ENCODE measurements at places on chromosomes 6 and 20.

DNA sequence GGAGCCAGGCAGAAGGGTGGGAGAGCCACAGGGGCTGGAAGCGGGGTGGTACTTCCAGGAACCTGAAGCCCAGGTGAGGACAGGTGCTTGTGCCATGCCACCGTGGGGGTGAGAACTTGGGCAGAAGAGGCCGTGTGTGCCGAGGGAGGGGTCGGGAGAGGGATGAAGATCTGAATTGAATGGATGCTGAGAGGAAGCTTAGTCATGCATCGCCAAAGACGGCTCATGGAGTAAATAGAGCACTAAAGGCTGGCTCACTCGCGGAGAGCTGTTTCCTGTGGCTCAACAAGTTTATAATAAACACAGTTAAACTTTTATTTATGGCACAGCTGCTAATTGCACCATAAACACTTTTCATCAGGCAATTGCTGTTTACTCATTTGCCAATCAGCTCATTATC is 21.7 kb upstream of the MYT1 start:
- DNase-seq: no peak

DNA sequence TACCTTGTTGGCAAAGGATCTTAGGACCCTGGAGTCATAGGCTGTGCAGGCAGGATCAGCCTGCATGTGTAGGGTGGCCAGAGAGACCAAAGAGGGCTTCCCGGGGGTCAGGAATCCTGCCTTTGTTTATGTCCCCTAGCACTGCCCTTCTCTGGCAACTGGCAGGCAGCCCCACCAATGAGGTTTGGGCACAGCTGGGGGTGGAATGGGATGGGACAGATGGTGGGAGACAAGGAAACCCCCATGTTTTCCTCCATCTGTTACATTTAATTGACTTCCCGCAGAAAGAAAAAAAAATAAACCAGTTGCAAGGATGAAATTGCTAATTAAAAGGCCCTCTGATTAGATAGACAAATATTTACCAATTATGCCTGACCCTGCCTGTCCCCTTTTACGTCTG is 27.6 kb downstream of the CD40 start:
- DNase-seq: no peak

GRCh38 chr20:36812594-36813463 is 39.3 kb upstream of the DSN1 start:
- no peak for DNase-seq

DNA sequence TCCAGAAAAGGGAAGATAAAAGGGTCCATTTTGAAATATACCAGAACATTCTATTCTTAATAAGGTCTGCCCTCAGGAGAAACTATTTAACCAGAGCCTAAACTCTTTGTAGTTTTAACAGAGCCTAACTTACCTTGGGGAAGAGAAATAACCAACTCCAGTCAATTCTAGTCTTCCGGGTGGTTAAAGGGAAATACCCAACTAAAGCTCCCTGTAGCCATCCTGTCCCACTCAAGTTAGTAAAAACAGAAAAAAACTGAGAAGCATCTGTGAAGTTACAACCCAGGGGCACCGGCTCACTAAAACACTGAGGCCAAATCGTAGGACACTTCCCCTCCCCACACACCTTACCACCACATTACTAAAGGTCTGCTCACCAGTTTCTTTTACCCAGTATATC is 23.7 kb downstream of the CEP85L start:
- no peak for DNase-seq

DNA sequence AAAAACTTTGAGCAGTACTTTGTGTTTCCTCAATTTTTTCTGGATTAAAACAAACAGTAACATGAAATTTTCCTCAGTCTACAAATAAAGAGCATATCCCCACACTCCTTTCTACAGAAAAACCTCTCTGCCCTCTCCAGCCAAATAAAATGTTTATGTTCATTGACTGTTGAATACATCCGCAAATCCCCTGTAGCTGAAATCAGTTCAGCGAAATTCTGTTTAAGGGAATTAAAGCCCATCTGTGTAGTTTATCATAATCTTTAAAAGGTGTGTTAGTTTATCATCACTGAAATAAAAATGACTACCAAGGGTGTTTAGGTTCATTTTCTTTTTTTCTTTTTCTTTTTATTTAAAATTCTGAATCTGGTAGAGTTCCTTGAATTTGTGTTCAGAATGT is 157.8 kb upstream of the RUNX2 start:
- DNase-seq: no peak

DNA sequence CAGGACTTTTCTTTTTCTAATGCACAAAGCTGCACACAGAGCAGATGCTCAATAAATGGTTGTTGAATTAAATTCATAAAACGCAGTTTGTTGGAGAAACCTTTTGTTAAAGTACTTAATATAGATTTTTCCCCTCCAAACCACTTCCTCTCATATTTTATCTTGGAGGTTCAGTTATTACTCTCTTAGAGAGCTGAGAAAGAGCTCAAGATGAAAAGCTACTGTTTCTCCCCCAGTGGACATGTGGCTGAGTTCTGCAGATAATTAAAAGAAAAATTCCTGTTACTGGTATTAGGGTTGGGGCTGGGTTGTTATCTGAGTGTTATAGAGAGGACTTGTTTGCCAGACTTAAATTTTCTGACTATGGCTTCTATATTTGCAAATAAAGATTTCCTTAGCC is 294.0 kb downstream of the TBC1D7 start:
- no peak for DNase-seq

GRCh38 chr6:15511248-15512125 is 151.3 kb downstream of the DTNBP1 start:
- DNase-seq: no peak

DNA sequence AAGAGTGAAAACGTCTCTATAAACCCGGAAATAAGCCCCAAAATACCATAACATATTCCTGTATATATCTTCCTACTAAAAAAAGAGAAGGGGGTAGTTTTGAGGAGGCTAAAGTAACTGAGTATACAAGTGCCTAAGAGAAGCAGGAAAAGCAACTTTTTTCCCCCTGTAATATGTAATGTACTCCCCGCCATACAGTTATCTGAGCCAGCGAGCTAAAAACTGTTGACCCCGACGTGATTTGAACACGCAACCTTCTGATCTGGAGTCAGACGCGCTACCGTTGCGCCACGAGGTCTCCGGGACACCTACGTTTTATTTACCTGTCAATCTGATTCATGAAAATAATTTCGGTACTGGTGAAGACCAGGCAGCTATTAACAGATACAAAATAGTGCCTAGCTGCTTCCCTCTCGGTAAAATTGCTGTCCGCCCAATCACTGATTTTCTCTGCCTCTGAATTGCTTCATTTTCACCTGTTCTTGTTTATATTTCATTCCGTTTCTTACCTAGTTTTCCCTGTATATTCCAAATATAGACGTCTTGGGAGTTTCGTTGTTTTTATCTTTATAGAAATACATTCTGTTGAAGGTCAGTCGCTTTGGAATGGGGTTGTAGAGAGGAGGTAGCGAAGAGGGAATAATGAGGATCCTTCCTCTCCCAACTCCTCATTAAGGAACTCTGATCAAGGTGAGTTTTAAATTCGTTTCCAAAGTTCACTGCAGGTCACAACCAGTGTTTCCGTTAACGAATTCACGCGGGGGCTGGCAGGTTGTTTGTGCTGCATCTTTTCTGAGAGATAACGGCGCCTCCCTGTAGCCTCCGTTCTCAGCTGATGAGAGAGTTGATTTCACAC is 33.6 kb upstream of the BTN3A2 start:
- DNase-seq: no peak

DNA sequence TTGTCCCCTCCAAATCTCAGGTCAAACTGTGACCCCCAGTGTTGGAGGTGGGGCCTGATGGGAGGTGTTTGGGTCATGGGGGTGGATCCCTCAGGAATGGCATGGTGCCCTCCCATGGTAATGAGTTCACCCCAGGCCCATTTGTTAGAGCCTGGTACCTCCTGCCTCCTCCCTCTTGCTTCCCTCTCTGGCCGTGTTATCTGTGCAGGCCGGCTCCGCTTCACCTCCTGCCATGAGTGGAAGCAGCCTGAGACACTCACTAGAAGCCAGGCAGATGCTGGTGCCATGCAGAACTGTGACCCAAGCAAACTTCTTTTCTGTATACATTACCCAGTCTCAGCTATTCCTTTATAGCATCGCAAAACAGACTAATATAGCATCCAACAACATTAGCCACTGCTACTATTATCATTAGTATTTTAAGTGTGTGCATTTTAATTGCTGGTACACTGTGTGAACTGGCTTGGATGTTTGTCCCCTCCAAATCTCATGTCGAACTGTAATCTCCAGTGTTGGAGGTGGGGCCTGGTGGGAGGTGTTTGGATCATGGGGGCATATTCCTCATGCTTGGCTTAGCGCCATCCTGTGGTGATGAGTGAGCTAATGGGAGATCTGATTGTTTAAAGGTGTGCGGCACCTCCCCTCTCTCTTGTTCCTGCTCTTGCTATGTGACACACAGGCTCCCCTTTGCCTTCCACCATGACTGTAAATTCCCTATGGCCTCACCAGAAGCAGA is 12.2 kb upstream of the OSER1 start:
- no peak for DNase-seq

DNA sequence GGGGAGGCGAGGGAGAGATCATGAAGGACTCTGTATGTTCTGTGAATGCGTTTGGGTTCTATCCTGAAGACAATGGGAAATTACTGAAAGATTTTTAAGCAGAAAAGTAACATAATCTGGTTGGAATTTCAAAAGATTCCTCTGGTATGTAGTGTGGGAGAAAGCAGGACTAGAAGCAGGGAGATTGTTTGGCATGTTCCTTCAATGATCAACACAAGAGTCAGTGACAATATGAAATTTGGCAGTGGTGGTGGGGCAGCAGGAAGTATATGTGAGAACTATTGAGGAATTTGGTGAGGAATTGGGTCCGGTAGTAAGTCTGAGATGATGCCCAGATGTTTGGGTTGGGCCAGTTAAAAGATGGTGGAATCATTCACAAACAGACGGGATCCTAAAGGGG is 348.7 kb downstream of the CD83 start:
- DNase-seq: no peak

DNA sequence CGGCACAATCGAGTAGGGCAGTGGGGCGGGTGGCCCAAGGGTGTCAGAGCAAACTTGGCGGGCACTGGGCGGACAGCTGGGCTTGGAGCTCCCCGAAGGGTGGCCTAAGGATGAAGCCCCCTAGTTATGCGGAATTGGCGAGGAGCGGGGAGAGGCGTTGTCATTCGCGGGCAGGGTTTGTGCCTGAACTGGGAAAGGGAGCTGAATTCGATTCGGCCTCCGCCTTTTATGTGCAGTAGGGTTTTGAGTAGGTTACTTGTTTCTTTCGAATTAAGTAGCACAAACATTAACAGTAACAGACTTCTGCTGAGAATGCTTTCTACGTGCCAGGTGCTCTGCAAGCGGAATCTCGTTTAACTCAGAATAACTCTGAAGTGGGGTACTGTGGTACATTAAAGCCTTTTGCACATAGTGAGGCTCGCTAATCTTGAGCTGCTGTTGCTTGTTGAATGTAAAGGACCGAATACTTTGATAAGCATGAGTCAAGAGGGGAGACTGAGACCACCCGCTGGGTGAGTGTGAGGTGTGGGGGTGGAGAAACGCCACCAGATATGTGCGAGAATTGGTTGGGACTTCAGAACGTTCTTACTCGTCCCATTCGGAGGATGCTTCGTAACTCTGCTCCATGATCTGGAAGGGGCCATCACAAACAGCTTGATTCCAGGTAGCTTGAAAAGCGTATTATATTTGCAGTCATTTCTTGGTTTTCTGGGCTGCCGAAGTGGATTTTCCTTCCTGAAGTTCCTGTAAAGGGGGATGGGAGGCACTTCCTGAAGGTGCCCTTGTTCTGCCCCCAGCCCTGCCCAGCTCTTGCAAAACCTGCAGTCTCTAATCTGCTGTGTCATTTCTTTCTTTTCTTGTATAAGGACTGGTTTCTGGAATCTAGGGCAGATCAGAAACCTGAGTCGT is 833 bp downstream of the RAB5IF start:
- DNase-seq: no peak

GRCh38 chr6:107665382-107665781 is 158.7 kb downstream of the SCML4 start:
- no peak for DNase-seq

GRCh38 chr20:3866464-3866863 is 19.8 kb downstream of the MAVS start:
- DNase-seq: no peak

DNA sequence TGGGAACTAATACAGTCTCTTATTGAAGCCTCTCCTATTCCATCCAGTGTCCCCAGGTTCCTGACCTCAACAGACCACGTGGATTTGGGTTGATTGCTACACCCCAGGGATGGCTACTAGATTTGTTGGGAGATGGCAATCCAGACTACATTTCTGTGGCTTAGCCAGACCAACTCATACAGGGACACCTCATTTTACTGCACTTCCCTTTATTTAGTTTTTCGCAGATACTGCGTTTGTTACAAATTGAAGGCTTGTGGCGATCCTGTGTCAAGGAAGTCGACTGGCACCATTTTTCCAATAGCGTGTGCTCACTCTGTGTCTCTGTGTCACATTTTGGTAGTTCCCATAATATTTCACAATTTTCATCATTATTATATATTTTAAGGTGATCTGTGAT is 10.3 kb upstream of the MTRF1L start:
- no peak for DNase-seq

DNA sequence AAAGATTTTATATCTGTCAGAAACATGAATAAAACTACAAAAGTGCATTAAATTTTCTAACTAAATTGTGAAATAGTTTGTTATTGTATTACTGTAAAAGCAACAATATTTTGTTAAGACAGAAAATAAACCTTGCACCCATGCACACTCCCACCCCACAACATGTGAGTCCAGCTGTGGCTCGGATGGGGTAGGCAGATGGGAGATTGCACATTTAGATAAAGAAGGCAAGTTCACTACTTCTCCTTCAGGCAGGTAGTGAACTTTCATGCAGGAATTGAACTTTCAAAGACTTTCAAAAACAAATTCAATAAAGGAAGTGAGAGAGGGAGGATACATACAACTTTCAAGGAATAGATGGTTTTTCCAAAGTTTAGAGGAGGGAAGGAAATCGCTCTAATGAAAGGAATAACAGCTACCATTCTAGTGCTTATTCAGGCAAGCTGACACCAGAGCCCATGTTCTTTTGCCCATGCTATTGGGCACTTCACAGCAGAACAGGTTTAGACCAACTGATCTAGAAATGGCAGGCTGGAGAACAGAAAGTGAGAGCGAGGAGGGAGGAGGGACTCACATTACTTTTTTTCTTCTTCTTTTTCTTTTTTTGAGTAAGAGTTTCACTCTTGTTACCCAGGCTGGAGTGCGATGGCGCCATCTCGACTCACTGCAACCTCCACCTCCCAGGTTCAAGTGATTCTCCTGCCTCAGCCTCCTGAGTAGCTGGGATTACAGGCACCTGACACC is 28.5 kb downstream of the SF3B5 start:
- DNase-seq: no peak

All from HuH-7.5 (cell line).